ENCODE measurements at places on chromosomes 2 and 18. TPM values are rescaled to one million over a fixed set of nuclear protein-coding genes. Genes with fewer than 3 reads are reported as not detected.

Gene SULT1C2
- not detected for polyA plus RNA-seq

GRCh38 chr2:30155889-30156658, 9.3 kb downstream of the YPEL5 start:
- H3K4me3 ChIP-seq: no peak overlapping the region
- no peaks in the 10 kb centered on the region for H3K4me1 ChIP-seq

Gene KYNU
- 40.7 TPM for polyA plus RNA-seq

DNA sequence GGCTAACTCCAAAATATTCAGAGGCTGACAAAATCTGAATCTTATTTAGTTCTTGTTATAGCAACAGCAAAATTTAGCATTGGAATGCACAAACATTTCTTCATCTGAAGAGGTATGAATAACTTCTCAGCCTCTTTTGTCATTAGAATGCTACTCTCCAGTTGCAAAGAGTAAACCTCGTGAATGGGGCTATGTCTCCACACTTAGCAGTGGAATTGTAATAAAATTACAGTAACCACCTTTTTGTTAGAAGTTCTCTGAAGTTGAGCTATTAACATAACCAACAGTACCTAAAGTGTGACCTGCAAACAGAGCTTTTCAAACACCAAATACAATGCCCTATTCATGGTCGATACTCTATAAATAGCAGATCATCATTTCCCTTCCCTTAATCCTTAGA, 50.2 kb upstream of the GALNT3 start:
- H3K27me3 ChIP-seq: no peaks in the 10 kb centered on the region
- no peak overlapping the region for H3K4me3 ChIP-seq
- H3K4me1 ChIP-seq: no peaks in the 10 kb centered on the region
- DNase-seq: no peak
- H3K36me3 ChIP-seq: no peaks in the 10 kb centered on the region
- H3K27ac ChIP-seq: no peak overlapping the region

DNA sequence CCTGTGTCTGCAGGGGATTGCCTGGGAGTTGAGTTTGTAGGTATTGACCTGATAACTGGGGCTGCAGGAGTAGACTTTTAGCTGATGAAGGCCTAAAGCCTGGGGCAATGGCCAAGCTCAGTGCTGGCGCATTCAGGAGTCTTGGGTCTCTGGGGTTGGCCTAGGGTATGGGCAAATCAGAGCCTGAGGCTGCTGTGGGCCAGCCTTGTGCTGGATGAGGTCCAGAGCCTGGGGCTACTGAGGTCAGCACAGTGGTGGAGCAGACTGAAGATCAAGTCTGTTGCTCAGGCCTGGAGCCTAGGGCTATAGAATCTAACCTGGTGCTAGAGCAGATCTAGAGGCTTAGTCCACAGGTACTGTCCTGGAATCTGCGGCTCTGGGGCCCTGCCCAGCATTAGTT, 262.4 kb downstream of the ZNF804A start:
- H3K4me1 ChIP-seq: no peaks in the 10 kb centered on the region
- no peaks in the 10 kb centered on the region for H3K27me3 ChIP-seq
- H3K36me3 ChIP-seq: no peaks in the 10 kb centered on the region
- H3K4me3 ChIP-seq: no peak overlapping the region
- no peak for DNase-seq

DNA sequence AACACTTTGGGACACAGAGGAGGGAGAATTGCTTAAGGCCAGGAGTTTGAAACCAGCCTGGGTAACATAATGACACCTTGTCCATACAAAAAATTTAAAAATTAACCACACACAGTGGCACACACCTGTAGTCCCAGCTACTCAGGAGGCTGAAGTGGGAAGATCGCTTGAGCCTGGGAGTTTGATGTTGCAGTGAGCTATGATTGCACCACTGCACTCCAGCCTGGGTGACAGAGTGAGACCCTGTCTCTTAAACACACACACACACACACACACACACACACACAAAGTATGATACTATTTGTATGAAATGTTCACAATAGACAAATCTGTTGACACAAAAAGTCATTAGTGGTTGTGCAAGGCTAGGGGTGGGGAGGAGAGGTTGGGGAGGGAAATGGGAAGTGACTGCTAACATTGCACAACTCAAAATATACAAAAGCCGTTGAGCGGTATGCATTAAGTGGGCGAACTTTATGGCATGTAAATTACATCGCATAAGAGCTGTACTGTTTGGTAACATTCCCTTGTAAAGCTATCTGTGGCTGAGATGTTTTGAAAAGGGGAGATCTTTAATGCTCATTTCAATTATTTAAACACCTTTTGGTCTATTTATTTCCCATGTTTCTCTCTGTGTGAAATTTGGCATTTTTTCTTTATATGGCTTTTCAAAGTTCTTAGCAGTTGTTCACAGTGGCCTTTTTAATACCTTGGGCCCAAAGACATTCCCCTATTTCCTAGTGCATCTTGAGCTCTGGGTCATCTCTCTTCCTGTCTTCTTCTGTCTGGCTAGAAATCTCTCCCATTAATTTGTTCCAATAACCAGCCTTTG, 58.9 kb upstream of the ZNF516 start:
- peak overlapping the region; percentile 87 for H3K27ac ChIP-seq
- peak; percentile 86 for DNase-seq
- no peaks in the 10 kb centered on the region for H3K36me3 ChIP-seq
- H3K4me3 ChIP-seq: no peak overlapping the region

- H3K27ac ChIP-seq: no peak overlapping the region
- H3K27me3 ChIP-seq: no peaks in the 10 kb centered on the region
- no peaks in the 10 kb centered on the region for H3K36me3 ChIP-seq
- H3K4me3 ChIP-seq: no peak overlapping the region
- H3K4me1 ChIP-seq: no peaks in the 10 kb centered on the region
Observed at GRCh38 chr2:33949371-33949770, 350.3 kb upstream of the FAM98A start.
